Purkinje cell (primary cell): ENCODE measurements at places on chromosomes 6 and 20. TPM values are rescaled to one million over a fixed set of nuclear protein-coding genes. Genes with fewer than 3 reads are reported as not detected.

The ADGRF5 gene
- 0.06 TPM in 1 of 2 replicates, not detected in the other for polyA plus RNA-seq

The SEL1L2 gene
- polyA plus RNA-seq = 2.1 and 5.0 TPM in 2 replicates

The UFL1 gene
- 37.7 and 42.4 TPM in 2 replicates for polyA plus RNA-seq

The ENPP1 gene
- polyA plus RNA-seq = 3.1 and 7.2 TPM in 2 replicates

The NKAPL gene
- polyA plus RNA-seq = 6.6 and 12.0 TPM in 2 replicates

The CAGE1 gene
- polyA plus RNA-seq = not detected in 2 replicates

The SLC22A7 gene
- polyA plus RNA-seq = 0.63 TPM in 1 of 2 replicates, not detected in the other

The RBBP9 gene
- 2.0 and 3.3 TPM in 2 replicates for polyA plus RNA-seq

The MANEA gene
- 30.9 and 38.3 TPM in 2 replicates for polyA plus RNA-seq
